Renal cortex interstitium (tissue), 15 donors: ENCODE measurements at places on chromosomes 3 and 15. TPM values are rescaled to one million over a fixed set of nuclear protein-coding genes. Genes with fewer than 3 reads are reported as not detected.

GOLGA8T gene
- not detected for polyA plus RNA-seq

DNA sequence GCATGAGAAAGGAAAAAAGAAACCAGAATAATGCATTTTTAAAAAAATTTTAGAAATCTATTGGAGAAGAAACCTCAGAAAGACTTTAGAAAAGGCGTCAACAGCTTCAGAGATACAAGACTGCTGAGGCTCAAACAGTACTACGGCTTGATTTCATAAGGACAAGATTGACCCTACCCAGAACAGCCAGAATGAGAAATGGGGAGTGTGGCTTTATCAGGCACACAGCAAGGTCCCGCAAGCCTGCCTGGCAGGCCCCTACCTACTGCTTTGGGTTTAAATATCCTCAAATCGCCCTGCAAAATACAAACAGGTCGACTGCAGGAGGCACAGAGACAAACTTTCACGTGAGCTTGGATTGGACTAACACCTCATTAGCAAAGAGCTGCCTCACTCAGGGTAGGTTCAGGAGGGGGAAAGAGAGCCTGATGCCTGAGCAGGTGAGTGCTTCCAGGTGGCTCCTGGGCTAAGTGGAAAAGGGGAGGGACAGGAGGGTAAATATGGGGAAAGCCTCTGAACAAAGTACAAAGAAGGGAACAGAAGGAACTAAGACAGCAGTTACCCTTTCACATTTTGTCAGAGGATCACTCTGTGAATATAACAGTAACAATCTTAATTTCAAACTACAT lies 87.5 kb downstream of the RORA start:
- DNase-seq = no peak

DNA sequence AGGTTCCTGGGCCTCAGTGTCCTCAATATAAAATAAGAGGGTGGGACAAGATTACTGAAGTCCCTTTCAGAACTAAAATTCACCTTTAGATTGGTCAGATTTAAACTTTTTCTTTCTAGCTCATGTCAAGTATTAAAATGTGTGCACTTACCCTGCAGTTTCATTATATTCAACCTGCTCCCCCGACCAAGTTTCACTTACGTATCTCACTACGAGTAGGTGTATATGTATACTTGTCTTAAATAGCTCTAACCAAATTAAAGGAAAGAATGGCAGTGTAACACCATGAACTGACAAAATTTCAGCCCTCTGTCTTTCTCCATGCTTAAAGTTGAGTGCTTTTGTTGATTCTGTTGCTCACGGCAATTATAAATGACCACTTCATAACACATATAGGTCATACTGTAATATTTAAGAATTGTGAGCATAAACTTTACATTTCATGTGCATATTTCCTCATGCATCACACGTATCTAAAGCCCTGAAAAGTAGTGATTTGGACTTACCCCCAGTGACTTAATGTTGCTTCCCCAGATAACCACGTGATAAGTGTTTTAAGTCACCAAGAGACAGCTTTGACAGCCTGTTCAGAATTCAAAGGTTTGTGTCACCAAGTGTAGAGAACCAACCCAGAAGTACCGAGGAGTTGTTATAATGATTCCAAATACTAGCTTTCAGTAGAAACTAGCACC lies 70.0 kb downstream of the PGPEP1L start:
- no peak for DNase-seq

DNA sequence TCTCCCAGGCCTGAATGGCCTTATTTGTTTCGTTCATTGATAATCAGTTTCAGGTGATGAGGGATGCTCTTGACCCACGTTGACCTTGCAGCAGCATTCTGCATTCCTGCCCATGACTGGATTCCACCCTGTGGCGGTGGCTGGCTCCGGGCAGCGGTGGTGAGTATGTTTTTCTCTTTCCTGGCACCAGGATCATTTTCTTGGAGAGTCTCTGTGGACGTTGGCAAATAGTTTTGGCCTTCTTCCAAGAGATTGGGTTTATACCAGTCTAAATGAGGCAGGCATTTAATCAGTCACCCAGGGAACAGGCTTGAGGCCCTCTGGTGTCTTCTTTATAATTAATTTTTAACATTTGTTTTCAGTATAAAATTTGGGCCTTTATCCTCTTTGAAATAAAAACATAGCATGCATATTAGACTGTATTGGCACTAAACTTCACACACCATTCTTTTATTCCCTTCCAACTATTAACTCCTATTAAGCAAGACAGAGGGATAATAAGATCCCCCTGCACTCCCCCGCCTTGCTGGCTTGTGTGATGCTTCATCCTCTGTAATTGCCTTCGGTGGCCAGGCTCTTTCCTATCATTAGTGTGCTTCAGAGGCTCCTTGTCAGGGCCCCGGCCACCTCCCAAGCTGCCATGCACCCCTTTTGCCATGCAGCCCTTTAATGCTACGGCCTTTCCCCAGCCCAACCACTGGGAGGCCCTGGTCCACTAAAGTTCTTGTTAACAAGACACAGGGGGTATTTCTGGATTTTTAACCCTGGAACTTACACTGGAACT lies 176.2 kb upstream of the TOPAZ1 start:
- DNase-seq = no peak
